ENCODE measurements at places on chromosomes 5 and 9.

DNA sequence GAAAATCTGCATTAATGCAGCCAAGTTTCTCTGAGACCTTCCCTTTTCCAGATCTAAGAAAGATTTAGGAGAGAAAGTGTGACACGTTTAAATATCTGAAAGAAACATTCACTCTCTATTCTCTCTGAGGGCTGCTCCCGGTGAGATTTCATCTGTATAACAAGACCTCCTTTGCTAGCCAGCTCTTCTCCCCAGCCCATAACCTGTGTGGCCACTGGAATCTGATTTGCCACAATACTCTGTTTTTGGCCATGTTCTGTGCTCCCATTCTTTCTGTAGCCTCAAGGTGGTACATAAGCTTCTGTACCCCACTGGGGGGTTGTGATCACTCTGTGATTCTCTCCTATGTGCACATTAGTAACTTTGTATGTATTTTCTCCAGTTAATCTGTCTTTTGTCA, 291.0 kb upstream of the SEMA6A start:
- DNase-seq, result no peak

GRCh38 chr5:42518595-42519221, 95.5 kb downstream of the GHR start:
- no peak for DNase-seq

- DNase-seq, result no peak
Measured at GRCh38 chr9:5510989-5511388, 658 bp downstream of the PDCD1LG2 start.

- DNase-seq, result no peak
Measured at GRCh38 chr5:38554861-38555260, 1.6 kb downstream of the LIFR start.

DNA sequence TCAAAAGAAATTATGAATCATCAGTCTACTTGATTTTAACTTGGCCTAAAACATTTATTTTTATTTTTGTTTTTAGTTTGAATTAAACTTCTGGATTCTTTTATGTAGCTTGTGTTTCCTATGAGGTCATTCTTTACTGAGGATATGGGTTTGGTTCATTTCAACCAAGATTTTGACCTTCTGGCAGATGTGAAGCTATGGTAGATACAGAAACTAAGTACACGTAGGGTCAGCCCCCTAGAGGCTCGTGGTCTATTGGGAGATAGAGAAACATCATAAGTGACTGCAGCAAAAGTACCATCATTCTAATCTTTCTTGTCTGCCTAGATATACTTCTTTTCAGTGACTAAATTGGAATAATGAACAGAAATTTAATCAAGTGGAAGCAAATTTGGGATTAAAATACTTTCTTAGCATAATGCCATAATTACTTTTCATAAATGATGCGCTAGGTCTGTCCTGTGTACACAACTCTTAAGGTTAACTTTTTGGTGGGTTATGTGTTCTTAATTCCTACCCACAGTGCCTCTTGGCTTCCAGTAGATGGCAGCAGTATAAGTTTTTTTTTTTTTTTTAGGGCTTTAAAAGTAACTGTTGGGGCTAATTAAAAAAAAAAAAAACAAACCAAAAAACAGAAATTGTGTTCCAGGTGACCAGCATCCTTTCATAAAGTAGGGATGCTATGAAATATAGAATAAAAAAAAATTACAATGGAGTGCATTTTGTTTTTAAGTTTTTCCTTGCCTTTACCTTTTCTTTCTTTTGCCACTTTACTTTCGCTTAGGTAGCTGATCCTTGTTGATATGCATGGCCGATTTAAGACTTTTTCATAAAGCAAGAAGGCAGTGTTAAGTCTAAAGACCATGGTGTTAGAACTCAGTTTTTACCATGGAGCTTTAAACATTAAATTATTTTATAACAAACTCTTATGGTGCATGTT, 49.9 kb downstream of the LRRTM2 start:
- DNase-seq, result peak; percentile 23

Data from HT-29 (cell line).